ENCODE measurements at places on chromosomes 6 and 20. TPM values are rescaled to one million over a fixed set of nuclear protein-coding genes. Genes with fewer than 3 reads are reported as not detected.

The KCNQ5 gene
- total RNA-seq = 1.4 TPM

The HELZ2 gene
- 9.5 TPM for total RNA-seq

The ECT2L gene
- total RNA-seq = not detected

The HMGCLL1 gene
- total RNA-seq = 0.18 TPM

The TMEM217 gene
- total RNA-seq = 0.83 TPM

Measured in A549 treated with DMSO at 1 μM for 4 hours (cell line).